ENCODE measurements at places on chromosomes 3 and 15.
A peak's percentile ranks its signal among the peaks of the same experiment; 100 is the strongest.

- DNase-seq: no peak
Measured at GRCh38 chr3:169662843-169663160, 710 bp downstream of the MECOM start.

DNA sequence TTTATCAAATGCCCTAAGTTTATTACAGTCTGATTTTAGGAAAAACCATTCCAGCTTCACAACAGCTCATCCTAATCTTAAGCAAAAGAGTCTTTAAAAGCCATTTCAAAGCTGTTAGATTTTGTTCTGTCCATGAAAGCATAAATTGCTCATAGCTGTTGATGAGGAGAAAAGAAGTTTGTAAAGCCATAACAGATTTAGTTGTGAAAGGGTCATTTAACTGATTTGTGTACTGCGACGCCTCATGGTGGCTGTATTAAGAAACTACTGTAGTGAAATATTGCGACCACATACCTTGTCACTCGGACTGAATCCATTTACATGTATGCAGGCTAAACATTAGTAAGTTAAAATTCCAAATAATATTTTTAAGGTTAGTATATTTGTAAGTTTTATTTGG is 20.9 kb downstream of the BBX start:
- peak; percentile 88 for DNase-seq

- no peak for DNase-seq
Measured at GRCh38 chr3:14410503-14411165, 8.2 kb downstream of the SLC6A6 start.

- DNase-seq: no peak
Measured at GRCh38 chr15:80695911-80696661, 976 bp downstream of the ABHD17C start.

GRCh38 chr3:27930052-27930602 is 208.0 kb upstream of the EOMES start:
- DNase-seq: no peak

DNA sequence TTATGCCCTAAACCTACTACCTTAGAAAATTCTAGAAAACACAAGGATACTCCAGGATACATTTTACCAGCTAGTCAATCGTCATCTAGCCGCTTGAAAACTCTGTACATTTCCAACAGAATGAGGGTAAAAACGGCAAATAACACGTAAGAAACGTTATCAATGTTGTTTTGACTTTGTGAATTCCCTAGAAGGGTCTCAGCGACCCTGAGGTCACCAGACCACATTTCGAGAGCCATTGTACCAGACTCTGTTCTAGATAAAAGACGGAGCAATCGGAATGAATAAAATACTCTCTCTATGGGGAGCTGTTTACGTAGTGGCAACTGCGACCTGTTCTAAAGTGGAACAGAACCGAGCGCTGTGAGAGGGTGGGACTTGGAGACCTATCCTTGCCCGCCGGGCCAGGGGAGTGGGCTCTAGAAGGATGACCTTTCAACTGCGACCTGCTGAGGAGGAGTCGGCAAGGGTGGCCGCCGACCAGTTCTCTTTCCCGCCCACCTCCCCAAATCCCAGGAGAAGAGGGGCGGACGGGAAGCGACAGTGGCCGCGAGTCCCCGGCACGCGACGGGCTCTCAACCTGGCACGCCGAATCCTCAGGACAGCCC is 778 bp upstream of the AP4E1 start:
- DNase-seq: peak; percentile 64

GRCh38 chr3:126530171-126531050 is 6.5 kb downstream of the CHST13 start:
- DNase-seq: peak; percentile 18

DNA sequence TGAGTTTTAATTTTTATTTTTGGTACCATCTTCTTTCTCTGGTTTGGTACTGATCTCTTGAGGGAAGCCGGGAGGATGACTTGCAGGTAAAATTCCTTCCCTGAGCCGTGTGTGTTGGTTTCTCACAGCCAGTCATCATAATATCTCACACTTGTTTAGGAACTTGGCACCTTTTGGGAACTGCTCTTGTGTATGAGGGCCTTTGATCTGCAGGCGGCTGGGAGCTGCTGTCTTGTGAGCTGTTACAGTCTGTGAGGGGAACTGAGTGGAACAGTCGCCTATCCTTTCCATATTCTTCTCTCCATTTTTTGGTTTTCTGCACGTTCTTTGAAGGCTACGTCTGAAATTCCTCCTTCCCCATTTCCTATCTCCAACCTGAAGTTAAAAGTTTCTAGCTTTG is 75.2 kb downstream of the CACNA2D3 start:
- no peak for DNase-seq

DNA sequence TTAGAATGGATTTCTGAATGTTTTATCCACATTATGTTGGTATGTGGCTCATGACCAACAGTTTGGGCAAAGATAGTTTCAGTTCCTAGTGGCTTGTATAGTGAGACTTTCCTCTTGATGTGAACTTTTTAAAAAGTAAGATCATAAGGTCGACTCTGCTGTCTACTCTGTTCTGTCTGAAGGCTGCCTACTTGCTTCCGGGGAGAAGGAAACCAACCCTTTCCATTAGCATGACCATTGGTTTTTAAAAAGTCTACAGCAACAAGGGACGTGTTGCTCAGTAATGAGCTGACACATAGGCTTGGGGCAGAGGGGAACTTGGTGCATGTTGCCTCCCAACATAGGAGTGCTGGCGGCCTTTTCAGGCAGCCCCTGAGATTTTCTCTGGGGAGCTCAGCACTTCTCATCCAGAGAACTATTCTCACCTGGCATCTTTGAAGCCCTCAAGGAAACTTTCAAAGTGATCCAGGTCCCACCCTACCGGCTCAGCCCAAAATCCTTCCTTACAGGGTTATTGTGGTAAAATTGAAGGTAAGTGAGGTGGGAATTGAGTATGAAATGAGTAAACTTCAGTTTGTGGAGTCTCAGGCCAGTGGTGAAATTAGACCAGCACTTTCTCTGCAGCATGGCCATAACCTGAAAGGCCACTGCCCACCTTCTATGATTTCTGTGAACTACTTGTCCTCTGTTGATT is 30.6 kb downstream of the PSMD6 start:
- peak; percentile 33 for DNase-seq

DNA sequence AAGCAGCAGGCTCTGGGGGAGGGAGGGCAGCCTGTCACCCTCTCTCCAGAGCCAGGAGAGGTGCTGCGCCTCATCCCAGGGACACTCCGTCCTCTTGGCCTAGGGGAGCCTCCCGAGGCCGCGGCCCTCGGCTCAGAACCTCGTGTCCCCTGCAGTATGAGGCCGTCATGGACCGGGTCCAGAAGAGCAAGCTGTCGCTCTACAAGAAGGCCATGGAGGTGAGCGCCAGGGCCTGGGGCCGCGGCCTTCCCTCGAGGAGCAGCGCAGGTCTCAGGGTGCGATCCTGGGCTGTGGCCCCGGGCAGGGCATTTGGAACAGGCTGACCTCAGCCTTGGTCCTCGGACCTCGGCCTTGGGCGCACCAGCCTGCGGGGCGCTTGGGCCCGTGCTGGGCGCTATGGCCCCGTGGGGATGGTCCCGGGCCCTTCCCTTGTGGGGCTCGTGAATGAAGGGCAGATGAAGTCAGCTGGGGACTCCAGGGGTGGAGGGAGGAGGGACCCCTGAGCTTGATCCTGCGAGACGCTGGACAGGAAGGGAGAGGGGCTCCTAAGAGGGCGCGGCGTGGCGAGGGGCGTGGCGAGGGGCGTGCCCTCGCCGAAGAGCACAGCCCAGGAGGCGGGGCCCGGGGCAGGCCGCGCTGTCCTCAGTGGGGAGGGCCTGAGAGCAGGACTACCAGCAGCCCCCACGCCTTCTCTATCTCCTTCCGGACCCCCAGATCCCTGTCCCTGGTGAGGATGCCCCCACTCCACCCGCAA is 32.9 kb downstream of the PSTPIP1 start:
- DNase-seq: no peak

GRCh38 chr3:182244222-182244971 is 532.7 kb downstream of the SOX2 start:
- no peak for DNase-seq

DNA sequence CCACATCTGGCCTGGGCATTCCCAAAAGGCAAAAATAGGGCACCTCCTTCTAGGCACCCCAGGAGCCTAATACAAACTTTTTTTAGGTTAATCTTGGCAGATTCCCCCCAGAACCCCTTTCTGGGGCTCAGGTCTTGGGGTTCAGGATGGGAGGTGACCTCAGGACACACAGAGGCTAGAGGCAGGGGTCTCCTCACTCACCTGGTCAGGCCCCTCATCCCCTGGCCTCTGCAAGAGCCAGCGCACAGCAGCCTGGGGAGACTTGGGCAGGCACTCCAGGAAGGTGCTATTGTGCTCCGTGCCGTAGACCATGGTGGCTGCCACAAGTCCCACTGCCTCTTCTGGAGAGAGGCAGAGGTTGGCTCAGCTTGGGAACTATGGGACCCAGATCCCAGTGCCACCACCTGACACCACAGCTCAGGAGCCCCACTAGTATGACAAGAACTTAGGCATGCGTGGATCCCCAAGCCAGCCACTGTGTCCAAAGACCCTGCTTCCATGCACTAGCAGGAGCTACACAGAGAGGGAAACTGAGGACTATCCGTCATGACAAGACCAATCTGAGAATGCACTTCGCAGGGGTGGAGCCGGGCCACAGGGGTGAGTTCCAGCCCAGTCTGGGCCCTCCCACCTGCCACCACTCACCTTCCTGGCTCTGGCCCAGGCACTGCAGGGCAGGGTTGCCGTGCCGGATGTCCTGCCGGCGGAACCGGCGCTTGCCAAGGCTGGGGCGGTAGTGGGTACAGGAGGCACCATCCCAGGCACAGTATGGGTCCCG is 7.4 kb downstream of the SEMA3G start:
- no peak for DNase-seq

DNA sequence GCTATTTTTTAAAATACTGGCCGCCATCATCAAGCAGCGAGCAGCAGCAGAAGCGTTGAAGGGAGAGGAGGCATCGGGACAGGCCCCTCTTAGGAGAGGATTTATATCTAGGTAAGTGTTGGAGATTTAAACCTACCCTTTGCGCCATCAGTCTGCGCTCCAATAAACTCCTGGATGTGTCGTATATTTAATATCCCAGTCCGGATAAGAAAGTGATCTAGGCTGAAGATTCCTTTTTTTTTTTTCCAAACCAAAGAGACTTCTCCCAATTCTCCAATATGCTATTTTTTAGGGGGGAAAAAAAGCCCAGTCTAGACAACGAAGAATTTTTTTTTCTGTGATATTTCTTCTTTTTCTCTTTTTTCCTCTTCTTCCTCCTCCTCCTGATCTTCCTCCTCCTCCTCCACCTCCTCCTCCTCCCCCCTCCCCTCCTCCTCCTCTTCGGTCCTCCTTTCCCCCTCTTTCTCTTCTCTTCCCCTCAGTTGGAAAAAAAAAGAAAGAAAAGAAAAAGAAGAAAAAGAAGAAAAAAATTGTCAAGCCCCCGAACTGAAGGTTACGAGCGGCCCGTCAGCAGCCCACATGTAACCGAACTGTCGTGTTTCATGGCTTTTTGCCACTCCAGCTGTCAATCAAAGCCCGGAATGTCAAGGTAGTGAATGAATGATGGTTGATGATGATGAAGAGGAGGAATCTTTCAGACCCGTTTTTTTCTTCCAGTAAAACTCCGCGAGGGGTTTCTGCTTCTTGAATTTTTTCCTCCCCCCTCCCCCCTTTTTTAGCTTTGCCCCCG is 835 bp downstream of the MEIS2 start:
- no peak for DNase-seq

GRCh38 chr3:152385761-152386160 is 117.0 kb downstream of the MBNL1 start:
- no peak for DNase-seq

- no peak for DNase-seq
Measured at GRCh38 chr3:119333773-119334509, 39.8 kb downstream of the ARHGAP31 start.

DNA sequence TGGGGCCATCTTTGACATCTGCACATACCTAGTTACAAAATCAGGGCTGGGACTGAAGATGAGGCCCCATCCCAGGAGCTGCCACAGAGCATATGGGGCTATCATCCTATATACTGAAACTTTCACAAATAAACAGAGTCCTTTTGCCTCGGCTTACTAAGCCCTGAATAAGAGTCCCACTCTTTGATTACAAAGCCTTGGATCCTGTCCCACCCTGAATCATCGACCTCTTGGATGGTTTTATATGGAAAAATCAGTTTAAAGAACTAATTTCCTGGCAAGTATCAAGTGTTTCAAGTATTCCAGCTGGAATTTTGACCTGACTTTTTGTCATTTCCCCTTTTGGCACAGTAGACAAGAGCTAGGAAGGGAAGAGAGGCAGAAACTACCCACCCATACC is 331.3 kb upstream of the FRG2C start:
- no peak for DNase-seq

- no peak for DNase-seq
Measured at GRCh38 chr15:80815106-80815505, 35.9 kb downstream of the CEMIP start.

- DNase-seq: no peak
Measured at GRCh38 chr3:61899700-61900462, 338.5 kb downstream of the PTPRG start.

DNA sequence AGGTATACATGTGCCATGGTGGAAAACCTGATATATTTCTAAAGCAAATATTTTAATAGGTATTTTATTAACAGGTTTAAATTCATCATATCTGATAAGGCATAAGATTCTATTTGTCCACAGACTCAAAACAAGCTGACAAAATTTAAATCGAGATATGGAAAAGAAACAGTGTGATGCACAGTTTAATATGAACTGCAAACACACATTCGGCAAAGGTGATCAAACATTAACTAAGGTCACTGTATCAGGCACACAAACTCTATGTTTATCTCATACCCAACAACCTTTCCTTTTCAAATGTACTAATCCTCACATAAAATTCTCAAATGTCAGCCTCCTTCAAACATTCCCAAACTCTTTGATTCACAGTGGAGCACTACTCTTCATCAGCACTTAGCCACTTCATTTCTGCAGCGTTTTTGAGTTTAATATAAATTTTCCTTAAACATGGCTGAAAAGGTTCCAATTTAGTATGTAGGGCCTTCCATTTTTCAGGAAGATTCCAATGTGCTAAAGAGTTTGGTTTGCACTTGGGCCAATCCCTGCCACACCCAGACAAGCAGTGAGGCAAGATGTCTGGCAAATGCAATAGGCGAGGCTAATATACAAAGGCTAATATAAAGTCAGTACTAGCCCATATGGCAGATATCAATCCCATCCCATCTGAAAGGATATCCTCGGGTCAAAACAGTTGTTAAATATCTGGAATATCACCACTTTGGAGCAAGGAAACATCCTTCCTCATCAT is 84.6 kb downstream of the GBE1 start:
- no peak for DNase-seq

All from pons (tissue), 1 donor.